CD4-positive, alpha-beta T cell treated with Interleukin-10 for 1 hour (primary cell): ENCODE measurements at places on chromosomes 5 and 9.

DNA sequence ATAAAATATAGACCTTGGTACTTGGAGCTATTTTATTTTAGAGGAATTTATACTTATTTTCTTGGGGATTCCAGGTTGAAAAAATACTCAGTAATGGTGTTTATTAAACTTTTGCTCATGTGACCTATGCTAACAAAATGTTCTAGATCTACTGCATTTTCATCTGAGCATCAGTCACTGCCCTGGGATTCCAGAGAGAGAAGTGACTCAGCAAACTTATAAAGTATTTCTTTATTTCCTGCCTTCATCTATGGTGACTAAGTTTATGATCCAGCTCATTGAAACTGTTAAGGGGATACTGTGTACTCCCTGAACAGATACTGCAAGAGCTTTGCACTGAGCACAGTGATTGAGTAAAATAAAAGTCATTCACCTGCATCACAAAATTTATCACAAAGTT is 298.5 kb upstream of the CDH18 start:
- no peak for DNase-seq

GRCh38 chr5:57710126-57710525 is 227.5 kb upstream of the ACTBL2 start:
- DNase-seq = no peak

DNA sequence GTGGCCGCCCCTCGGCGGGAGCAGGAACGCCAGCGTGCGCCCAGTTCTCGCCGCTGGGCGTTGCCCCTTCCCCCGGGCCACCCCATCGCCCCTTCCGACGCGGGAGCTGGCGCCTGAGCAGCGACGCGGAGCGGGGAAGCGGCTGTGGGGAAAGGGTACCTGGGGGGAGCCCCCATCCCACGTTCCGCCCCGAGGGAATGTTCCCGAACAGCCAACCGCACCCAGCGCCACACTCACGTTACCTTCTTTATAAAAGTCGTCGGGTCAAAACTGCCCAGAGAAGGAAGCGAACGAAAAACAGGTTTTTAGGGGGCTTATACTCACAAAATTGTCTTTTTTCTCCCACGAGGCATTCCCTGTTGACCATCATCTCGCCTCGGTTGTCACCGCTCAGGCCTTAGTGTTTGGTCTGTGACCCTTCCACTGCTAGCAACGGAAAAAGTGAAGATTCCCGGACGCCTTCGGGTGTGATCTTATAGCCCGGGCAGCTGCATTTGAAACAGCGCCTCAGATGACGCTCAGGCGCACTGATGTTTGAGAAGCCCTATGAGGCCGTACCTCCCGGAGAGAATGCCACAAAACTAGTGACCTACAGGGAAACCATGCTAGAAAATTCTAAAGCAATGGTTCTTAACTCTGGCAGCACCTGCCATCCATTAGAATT is 475 bp upstream of the GOLM1 start:
- no peak for DNase-seq

GRCh38 chr5:106423109-106423897 is 1247.4 kb downstream of the EFNA5 start:
- DNase-seq = no peak

GRCh38 chr9:130661451-130662098 is 2.8 kb upstream of the PRDM12 start:
- DNase-seq = no peak

DNA sequence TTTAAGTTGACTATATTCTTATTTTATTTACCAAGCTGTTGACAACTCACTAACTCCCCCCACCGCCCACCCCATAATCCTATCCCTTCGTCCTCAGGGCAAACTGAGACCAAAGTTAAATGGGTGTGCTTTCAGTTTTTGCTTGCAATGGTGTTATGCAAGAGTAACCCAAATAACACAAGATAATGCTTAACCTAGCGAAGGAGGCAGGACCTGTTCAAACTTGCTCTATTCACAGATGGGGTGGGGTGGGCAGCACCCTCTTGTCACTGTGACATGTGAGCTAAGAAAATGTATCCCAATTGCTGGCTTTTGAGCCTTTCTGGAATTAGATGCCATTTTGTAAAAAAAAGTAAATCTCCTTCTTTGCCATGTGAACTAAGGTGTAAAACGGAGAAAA is 40.4 kb downstream of the GLIS3 start:
- no peak for DNase-seq

DNA sequence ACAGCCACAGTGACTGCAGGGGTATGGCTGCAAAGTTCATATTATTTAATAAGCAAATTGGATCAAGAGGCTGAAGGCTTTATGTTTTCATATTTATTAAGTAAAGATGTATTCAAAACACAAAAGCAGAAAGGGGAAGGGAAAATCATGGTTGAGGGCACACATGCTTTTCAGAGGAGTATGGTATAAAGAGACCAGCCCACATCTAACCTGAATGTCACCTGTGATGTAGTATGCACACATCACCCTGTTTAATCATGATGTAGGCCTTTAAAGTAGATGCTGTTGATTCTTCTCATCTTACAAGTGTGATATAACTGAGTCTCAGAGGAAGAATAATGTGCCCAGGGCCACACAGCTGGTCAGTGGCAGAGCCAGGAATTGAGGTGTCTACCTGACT is 211.8 kb downstream of the DCP2 start:
- no peak for DNase-seq

DNA sequence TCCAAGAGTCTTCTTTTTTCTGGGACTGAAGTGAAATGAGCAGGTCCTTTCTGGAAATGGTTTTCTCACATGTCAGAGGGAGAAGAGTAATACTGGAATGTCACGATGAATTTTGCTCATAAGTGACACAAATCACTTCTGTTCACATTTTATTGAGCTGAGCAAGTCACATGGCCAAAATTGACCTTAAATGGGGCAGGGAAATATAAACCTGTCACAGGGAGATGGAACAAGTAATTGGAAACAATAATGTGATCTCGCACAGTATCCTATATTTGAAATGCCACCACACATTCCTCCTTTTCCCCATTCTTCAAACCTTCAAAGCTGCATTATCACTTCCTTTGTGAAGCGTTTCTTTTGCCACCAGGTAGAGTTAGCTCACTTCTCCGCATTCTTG is 25.2 kb upstream of the LIFR start:
- DNase-seq = no peak

GRCh38 chr5:91171322-91171721 is 211.8 kb downstream of the ARRDC3 start:
- DNase-seq = no peak

DNA sequence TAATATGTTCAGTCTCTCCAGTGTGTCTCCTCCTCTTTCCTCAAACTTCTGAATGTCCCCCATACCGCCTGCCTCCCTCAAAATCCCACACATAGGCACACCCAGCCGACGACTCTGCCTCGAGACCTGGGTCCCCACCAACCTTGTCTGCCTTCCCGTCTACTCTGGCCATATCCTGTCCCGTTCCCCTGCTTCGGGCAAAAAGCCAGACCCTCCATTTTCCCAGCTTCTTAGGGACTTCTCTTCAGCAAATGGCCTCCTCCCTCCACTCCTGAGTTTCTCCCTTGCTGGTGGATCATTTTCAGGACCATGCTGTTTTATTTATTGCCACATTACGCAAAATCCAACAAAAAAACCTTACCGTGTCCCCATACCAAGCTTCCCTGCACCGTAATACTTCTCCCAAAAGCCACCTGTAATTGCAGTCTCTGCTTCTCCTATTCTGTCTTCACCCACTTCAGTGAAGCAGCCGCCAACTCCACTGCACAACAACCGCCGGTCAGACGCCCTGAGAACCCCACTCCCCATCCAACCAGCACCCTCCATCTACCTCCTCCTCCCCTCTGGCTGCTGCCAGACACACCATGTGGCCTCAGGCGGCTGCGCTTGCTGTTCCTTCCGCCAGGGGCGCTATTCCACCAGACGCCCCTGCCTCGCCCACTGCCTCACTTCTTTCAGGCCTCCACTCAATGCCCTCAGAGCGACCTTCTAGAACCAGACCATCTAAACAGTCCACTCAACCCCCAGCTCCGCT is 117.0 kb downstream of the TRPM6 start:
- DNase-seq = peak; percentile 41

DNA sequence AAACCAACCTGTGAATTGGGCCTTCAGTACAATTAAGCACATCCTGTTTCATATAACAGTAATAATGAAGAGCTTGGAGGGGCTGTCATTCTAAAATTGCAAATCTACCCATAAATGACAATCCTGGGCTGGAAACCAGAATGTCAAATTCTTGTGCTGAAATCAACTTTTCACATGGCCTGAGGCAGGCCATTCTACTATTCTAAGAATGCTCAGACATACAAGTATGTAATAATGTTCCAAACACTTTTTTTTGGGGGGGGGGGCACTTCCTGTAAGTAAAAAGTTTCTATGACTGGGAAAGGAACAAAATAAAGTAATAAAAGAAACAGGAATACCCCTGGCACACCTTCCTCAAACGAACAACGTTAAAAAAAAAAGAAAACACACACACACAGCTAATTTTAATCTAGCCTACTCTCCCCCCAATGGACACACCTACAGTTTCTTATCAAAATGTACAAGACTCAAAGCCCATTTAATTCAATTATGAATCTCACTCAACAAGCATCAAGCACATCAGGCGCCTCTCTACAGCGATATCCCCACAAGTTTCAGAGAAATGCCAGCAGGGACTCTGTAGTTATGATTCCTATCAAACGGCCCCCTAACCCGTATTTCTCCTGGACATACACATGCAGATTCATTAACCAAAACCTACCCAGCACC is 1.4 kb downstream of the ETF1 start:
- peak; percentile 16 for DNase-seq

DNA sequence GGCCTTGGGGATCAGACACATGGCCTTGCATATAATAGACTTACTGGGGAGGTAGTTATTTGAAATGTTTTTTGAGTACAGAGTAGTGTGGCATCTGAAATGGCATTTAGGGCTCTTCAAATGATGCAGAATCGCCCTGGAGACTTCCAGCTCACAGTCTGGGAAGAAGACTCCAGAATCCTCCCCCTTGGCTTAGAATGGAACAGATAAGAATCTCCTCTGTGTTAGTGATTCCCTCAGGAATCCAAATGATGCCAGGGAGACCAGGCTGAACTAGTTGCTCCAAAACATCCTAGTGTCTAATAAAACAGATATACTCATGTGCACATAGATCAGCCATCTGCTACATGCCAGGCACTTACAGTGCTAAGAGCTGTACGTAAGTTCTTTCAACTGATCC is 38.6 kb upstream of the SMC5 start:
- DNase-seq = no peak

- no peak for DNase-seq
Measured at GRCh38 chr5:78792345-78793055, 143.9 kb upstream of the LHFPL2 start.

DNA sequence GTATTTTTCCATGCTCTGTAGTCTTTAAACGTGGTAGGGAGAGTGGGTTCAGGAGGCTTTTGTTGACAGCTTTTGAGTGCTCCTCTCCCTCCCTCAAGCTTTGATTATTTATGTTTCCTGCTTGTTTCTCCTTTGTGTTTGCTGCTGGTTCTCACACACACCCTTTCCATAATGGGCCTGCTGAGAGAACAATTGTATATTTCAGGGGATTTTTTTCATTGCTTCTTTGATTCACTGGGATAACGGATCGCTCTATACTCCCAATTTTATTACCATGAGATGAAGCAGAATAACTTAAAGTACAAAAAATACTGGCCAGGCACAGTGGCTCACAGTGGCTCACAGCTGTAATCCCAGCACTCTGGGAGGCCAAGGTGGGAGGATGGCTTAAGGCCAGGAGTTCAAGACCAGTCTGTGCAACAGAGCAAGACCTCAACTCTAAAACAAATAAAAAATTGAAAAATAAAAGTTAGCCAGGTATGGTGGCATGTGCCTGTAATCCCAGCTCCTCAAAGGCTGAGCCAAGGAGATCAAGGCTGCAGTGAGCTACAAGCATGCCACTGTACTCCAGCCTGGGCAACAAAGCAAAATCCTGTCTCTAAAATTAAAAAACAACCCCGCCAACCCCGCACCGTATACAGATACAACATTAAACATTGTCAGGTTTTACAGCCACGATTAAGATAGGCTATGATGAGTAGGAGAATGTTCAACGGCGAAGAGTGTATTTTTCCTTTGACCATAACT is 66.9 kb downstream of the USP20 start:
- DNase-seq = no peak

DNA sequence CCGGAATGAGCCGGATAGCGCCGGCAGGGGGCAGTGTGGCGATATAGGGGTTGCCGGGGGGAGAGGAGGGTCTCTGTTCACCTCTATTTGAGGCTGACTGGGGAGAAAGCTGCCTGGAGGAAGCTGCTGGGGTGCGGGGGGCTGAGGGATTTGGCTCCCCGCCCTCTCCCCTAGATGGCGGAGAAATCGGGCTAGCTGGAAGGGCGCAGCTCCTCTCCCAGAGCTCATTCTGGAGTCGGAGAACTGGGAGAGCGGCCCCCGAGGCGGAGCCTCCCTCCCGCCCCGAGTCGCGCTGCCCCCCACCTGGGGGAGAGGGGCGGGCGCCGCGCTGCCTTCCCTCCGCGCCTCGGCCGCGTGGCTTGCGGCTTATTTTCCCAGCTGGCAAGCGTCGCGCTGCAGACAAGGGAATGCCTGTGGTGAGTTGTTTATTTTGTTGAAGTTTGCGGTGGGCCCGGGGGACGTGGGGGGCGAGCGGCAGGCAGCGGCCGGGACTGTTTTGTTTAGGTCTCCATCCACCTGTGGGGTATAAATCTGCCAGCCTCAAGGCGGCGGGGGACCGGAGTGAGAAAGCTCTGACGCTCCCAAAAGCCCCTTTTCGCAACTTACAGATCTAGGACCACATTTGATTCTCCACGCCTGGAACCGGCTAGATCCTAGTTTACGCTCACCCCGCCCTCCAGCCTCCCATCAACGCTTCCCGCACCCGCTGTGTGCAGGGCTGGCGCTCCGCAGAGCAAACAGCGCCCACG is 4.1 kb upstream of the RGMB start:
- DNase-seq = peak; percentile 46

DNA sequence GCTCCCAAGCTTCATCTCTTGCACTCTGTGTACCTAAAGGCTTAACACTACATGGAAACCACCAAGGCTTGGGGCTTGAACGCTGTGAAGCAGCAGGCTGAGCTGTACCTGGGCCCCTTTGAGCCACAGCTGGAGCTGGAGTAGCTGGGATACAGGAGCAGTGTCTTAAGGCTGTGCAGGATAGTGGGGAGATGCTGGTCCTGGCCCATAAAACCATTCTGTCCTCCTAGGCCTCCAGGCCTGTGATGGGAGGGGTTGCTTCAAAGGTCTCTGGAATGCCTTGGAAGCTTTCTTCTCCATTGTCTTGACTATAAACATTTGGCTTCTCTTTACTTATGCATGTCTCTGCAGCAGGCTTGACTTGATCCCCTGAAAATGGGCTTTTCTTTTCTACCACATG is 42.3 kb upstream of the DAPK1 start:
- no peak for DNase-seq

GRCh38 chr5:57550132-57550531 is 67.5 kb upstream of the ACTBL2 start:
- DNase-seq = no peak

DNA sequence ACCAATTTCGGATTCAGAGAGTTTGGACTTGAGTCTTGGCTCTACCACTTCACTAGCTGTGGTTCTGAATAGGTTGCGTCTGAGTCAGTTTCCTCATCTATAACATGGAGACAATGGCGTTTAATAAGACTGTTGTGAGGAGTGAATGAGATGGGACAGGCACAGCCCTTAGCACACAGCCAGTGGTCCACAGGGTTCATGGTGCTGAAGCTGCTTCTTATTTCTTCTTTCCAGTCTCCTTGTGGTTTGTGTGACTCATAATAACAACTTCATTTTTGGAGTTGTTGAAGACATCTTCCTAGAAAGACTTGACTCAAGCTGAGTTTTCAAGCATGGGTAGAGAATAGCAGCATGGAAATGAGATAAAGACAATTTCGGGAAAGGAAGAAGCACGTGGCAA is 172.6 kb upstream of the PPP2R2B start:
- no peak for DNase-seq

- no peak for DNase-seq
Measured at GRCh38 chr9:105971986-105972385, 277.6 kb downstream of the TMEM38B start.

- no peak for DNase-seq
Measured at GRCh38 chr9:121833061-121833460, 181.6 kb downstream of the DAB2IP start.
